ENCODE measurements at places on chromosomes 4 and X.
A peak's percentile ranks its signal among the peaks of the same experiment; 100 is the strongest.

- no peak for DNase-seq
These were observed 19.2 kb downstream of the GABRQ start for GRCh38 chrX:152656890-152657289.

GRCh38 chr4:153314915-153315314, 29.6 kb upstream of the MND1 start:
- no peak for DNase-seq

DNA sequence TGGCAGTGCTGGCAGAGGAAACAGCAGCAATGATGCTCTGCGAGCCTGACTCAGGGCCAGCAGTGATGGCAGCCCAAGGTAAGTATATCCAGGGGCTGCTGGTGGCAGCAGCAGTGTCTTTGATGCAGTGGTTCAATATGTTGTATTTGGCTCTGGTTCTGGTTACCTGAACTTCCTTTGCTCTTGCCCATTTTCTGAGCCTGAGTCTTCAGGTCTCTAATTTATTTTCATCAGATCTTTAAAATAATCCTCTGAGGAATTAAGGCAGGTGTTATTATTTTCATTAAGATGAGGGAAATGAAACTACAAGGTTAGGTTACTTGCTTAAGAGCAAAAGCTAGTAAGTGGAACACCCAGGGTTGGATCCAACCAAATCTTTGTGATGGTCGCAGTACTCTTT, 102.8 kb upstream of the BMP2K start:
- no peak for DNase-seq

DNA sequence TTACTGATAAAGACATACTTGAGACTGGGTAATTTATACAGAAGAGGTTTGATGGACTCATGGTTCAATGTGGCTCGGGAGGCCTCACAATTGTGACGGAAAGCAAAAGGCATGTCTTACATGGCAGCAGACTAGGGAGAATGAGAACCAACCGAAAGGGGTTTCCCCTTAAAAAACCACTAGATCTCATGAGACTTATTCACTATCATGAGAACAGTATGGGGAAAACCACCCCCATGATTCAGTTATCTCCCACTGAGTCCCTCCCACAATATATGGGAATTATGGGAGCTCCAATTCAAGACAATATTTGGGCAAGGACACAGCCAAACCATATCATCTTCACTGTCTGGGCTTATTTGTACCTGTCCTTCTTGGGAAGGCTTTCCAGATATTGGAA, 22.8 kb upstream of the MUC7 start:
- no peak for DNase-seq

- no peak for DNase-seq
These were observed 184.2 kb downstream of the DHRSX start for GRCh38 chrX:2316534-2316933.

- DNase-seq, result no peak
These were observed 33.4 kb upstream of the SPON2 start for GRCh38 chr4:1205586-1206298.

- no peak for DNase-seq
These were observed 47.3 kb upstream of the RAB9B start for GRCh38 chrX:103879339-103879738.

DNA sequence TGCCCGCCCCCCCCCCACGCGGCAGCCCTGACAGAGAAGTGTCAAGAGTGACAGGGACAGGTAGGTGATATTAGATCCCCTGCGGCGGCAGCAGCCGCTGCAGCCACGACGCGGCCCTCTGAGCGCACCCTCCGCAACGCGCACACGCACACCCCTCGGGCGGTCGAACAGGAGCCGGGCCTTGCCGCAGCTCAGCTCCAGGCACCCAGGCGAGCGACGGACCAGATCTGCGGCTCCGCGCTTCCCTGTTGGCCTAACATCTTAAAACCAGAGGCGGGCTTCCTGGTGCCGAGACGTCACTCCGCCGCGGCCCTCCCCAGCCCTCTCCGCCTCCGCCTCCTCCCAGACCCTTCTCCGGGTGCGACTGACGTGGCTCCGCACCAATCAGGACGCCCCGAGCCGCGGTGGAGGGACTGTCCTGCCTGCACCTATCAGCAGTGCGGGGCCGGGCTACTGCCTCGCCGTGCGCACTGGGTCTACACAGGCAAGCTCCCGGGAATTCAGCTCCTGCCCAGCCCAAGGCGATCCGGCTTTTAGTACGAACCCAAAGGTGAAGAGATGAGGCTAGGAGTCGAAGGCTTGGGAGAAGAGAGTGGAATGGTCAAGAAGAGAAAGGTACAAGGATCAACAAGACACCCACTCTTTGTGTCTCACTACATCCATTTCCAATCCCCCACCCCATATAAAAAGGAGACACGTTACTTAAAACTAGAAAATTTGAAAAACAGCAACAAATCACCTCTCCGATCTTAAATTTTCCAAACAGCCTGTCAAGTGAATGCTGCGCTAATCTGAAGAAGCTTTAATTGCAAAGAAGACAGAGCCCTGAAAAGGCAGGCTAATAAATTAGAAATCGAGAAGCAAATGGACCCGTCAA, at the start of gene PITX2:
PITX2 (minus strand) TSS at position 237 of the 877 bp plus-strand sequence. CDS start 617 bp downstream, outside the sequence.
- peak; percentile 84 for DNase-seq

GRCh38 chrX:30309139-30309571, at the start of gene NR0B1:
TSS of gene NR0B1 (minus strand) at chrX:30309390. CDS start at chrX:30309363, 27 bp downstream.
- no peak for DNase-seq

DNA sequence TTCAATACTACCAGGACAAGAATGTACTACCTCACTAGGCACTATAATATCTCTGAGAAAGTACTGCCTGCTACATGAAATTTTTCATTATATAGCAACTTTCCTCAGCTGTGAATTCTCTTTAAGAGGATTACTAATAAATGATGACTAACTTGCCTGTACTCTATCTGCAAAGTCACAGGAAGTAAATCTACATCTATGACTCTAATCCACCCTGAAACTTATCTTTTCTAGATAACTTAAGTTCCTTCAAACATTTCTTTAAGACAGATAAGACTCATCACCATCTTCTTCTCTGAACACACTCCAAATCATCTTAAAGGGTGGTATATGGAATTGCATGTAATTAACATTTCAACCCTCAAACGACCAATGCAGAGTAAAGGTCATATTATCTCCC, 28.8 kb downstream of the RPS6KA3 start:
- DNase-seq, result no peak

GRCh38 chr4:336099-336892, 1.3 kb upstream of the ZNF141 start:
- DNase-seq, result no peak

- no peak for DNase-seq
These were observed 90.6 kb upstream of the MAB21L2 start for GRCh38 chr4:150491132-150492049.

GRCh38 chrX:79096145-79096556, 48.3 kb upstream of the GPR174 start:
- no peak for DNase-seq

DNA sequence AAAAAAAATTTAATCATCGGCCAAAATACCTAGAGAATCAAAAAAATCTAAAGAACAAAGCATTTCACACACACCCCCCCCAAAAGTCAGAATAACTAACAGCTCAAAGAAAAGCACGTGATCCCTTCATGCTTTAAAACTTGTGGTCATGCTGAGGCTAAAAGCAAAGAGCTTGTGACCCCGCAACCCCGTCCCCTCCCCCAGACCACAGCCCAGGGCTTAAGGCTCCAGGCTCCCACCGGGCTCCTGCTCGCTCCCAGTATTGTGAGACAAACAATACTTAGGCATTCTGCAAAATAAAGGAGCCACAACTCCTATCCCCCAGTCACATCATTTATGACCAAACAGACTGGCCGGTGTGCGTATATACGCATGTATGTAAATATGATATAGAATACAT, 62.1 kb upstream of the CCDC160 start:
- DNase-seq, result no peak

- DNase-seq, result no peak
These were observed 7.6 kb upstream of the OPHN1 start for GRCh38 chrX:68440940-68441339.

- no peak for DNase-seq
These were observed 1061.9 kb downstream of the ARAP2 start for GRCh38 chr4:35182451-35182850.

DNA sequence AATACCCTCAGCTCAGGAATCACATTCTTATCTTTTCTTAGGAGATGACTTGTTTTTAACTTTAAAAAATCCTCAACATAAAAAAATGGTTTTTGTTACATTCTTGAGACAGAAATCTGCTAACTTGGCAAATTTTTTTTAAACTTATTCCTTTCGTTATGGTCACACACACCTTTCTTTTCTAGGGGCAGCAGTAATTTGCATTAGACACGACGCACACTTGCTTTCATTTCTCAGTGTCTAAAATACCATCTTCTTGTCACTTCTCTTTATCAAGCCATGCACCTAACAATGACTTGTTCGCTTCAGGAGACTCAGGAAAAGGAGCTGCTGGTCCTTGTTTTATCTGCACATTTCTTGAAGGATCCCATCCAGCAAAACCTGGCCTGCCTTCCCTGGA, 112.6 kb upstream of the TBL1X start:
- no peak for DNase-seq

GRCh38 chr4:94934864-94935263, 177.1 kb downstream of the BMPR1B start:
- no peak for DNase-seq

- no peak for DNase-seq
These were observed 224.6 kb downstream of the FBXO8 start for GRCh38 chr4:174058846-174059245.

DNA sequence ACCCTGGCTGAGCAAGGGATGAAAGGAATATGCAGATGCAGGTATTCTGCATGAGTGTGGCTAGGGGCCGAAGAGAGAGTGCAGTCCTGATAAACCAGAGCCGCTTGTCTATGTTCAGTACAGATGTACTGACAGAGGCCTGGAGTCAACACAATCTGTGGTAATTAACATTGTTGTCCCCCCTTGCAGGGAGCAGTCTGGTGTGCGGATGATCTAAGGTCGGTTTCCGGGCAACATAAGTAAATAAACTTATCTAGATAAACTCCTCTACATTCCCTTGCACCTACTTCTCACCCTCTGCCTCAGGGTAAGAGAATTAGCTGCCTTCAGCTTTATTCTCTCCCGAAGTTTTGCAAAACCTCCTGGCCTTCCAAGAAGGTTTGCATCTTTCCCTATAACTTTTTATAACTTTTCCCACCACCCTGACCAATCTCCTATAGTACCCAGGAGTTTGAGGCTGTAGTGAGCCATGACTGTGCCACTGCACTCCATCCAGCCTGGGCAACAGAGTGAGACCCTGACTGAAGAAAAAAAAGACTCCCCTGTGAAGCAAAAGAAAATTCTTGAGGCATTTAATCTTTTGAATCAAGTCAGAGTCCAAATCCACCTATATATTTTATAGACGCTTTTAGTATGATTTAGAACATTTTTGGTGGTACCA, 26.6 kb downstream of the SNX25 start:
- no peak for DNase-seq

GRCh38 chrX:53354669-53355068, 67.8 kb downstream of the SMC1A start:
- DNase-seq, result no peak

GRCh38 chr4:57114973-57115372, 4.8 kb upstream of the IGFBP7 start:
- peak; percentile 64 for DNase-seq

GRCh38 chr4:141416219-141416618, 195.5 kb downstream of the ZNF330 start:
- no peak for DNase-seq

- no peak for DNase-seq
These were observed 65.9 kb downstream of the SRPX start for GRCh38 chrX:38154818-38155217.
